Stimulated activated CD4-positive, alpha-beta T cell treated with anti-CD3 and anti-CD28 coated beads, Interleukin-15, amount 100 ng/mL, for 24 hours (primary cell): ENCODE measurements at places on chromosomes 11 and 22.

DNA sequence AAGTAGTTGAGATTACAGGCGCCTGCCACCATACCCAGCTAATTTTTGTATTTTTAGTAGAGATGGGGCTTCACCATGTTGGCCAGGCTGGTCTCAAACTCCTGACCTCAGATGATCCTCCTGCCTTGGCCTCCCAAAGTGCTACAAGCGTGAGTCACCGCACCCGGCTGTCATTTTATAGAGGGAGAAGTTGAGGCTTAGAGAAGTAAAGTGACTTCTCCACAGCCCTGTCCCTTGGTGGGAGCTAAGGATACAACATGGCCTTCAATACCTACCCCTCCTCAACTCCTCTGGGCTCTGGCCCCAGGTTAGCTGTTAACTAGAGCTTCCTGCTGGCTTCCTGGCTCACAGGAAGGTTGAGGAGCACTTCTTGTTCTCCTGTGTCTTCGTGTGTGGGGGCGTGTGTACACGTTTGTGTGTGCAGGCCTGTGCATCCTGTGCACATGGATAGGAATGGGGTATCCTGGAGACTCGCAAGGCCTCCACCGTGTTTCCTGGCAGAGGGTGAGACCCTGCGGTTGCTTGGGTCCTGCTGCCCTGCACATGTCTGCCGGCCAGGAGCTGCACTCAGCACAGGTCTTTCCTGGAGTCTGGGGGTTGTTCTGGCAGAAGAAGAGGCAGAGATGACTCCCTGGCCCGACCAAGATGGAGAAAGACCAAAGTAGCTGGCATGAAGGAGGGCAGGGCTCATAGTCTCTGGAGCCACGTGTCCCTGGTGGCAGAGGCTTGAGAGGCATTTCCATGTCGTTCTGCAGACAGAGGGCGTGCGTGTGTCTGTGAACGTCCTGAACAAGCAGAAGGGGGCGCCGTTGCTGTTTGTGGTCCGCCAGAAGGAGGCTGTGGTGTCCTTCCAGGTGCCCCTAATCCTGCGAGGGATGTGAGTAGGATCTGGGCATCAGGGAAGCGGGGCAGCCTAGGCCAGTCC lies 2.4 kb downstream of the SIDT2 start:
- peak; percentile 75 for DNase-seq

- peak; percentile 96 for DNase-seq
Observed at GRCh38 chr11:116772443-116773202, at the start of gene BUD13. TSS of gene BUD13 (minus strand) at chr11:116772987. CDS start at chr11:116772964, 23 bp downstream.

DNA sequence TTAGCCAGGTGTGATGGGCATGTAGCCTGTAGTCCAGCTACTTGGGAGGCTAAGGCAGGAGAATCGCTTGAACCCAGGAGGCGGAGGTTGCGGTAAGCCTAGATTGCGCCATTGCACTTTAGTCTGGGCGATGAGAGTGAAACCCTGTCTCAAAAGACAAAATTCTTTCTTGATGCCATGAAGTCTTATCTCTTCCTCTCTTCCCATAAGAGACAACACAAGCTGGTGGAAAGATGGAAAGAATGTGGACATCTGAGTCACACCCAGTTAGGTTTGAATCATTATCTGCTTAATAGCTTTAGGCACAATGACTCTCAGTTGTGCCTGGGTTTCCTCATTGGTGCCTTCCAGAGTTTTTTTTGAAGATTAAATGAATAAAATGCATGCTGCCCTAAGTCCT lies 35.3 kb downstream of the KREMEN1 start:
- DNase-seq = no peak

GRCh38 chr22:43431808-43432554 lies 20.2 kb downstream of the MPPED1 start:
- DNase-seq = no peak

DNA sequence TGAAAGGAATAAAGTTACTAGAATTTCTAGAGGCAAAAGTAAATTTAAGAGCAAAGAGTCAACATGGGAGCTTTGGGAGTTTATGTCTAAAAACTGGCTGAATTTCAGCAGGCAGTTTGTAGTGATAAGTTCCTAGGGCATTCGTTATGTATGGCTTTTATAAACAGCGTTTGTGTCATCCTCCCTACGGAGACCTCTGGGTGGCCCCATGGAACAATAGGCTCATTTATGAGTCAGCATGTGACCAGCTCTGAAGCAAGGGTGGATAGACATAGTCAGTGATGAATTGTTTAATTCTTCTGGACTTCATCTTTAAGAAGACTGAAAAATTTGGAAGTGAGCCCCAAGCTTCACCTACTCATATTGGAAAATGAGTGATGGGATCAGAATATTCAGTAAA lies 37.1 kb downstream of the SVIP start:
- no peak for DNase-seq

GRCh38 chr11:121295246-121296029 lies 2.9 kb downstream of the SC5D start:
- no peak for DNase-seq

- no peak for DNase-seq
Observed at GRCh38 chr11:57640068-57640800, 9.5 kb downstream of the YPEL4 start.

DNA sequence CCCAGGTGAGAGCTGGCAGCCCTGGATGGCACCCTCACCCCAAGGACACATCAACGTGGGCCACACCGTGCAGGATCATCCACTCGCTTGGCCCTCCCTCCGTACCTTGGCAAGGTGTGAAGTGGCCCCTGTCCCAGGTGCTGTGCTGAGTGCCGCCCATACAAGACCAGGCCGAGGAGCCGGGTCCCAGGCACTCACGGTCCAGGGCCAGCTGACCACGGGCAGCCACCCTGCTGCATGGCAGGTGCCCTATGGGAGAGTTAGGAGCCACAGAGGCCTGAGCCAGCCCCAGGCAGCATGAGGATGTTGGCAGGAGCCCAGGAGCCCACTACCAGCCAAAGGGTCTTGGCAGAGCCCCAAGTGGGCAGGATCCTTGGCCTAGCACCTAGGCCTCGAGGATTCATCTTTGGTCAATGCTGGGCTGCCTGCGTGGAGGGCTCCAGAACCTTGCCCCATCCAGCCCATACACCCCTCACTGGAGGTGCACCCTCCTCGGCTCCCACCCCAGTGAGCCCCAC lies 19.6 kb downstream of the RTN4R start:
- no peak for DNase-seq

- no peak for DNase-seq
Observed at GRCh38 chr11:130483124-130483523, 34.7 kb downstream of the ADAMTS15 start.

- DNase-seq = no peak
Observed at GRCh38 chr22:48498526-48499331, 1328.9 kb downstream of the BRD1 start.

DNA sequence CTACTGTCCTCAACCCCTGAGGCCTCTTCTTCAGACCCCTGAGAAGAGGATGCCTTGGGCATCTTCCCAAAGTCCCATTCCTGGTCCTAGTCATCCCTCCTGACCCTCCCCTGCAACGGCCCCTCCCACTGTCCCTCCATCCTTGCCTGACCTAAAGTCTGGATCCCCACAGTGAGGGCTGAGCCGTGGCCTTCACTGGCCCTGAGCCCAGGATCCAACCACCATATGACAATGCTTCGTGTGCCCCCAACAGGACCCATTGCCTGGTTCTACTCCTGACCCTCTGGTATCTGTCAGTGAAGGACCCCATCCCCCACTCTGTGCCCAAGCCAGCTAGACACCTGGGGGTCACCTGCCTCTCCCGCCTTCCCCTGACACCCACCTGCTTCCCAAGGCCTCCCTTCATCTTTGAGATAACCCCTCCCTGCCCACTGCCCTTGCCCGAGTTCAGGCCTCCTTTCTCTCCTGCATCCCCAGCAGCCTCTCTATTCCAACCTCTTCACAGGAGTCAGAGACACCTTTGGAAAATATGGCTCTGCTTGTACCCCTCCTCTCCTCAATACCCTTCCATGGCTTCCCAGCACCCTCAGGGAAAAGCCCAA lies 48.0 kb downstream of the LRRC32 start:
- DNase-seq = no peak

GRCh38 chr11:23232652-23233051 lies 372.4 kb upstream of the CCDC179 start:
- DNase-seq = no peak

DNA sequence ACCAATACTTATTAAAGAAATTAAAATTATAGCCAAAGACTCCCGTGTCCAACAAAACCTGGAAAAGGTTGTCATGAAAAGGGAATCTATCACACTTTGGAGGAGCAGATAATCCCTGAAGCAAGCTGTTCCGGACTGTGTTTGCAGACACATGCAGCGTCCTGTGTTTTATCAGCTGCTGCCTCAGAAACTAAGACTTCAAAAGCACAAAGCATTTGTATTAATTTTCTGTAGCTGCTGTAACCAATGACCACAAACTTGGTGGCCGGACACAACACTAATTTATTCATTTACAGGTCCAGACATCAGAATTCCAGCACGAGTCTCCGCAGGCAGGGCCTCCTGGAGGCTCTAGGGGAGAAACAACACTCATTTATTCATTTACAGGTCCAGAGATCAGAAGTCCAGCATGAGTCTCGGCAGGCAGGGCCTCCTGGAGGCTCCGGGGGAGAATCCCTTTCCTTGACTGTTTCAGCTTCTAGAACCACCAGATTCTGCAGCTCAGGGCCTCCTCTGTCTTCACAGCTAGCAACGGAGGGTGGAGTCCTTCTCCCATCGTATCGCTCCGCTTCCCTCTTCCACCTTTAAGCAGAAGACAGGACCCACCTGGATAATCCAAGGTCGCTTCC lies 465.3 kb downstream of the BRD1 start:
- no peak for DNase-seq

DNA sequence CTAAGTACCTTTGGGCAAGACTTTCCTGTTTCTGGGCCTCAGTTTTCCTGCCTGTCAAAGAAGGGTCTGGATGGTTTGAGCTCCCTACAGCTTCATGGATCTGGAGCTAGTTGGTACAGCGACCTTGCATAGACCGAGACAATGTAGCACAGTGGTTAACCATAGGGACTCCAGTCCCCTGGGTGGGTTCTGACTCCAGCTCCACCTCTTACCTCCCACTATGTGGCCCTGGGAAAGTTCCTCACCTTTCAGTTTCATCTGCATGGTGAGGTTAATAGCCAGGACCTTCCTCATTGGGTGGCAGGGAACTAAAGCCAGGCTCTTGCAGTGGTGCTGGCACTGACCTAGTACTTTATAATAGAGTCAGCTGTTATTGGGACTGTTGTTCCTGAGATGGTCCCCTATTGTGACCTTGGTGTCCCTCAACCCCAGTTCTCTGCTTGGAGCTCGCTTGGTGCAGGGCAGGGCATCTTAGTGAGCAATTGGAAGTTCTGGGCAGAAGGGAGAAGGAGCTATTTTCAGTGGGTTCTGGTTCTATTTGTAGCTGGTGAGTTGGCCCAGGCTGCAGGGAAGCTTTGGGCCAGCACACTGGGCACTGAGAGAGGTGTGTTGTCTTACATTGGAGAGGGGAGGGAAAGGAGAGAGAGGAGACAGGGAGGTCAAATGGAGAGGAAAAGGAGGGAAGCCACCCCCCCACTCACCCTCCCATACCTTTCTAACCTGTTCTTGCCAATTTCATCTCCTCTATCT lies 10.7 kb upstream of the MTMR3 start:
- no peak for DNase-seq

- no peak for DNase-seq
Observed at GRCh38 chr22:22387386-22387736, 121.2 kb downstream of the ZNF280B start.

DNA sequence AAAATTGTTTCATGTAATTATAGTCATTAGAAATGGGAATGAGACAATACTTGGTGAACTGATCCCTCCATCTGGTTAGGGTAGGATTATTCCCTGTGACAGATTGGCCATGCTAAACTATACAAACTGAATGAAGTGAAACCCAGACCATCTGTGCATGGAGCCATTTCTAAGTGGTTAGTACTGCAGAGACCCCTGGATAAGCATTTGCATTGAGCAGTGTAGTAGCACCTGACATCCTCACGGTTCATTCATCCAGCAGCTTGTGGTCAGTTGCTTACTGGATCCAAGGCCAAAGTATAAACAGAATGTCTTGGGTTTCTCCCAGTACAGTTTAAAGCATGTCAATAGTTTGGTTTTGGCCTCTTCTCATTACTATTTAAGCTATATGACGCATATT lies 93.8 kb upstream of the ARHGAP42 start:
- no peak for DNase-seq

- DNase-seq = peak; percentile 8
Observed at GRCh38 chr11:70324376-70325115, 54.1 kb downstream of the PPFIA1 start.

GRCh38 chr22:49119551-49119952 lies 708.1 kb downstream of the BRD1 start:
- DNase-seq = no peak

DNA sequence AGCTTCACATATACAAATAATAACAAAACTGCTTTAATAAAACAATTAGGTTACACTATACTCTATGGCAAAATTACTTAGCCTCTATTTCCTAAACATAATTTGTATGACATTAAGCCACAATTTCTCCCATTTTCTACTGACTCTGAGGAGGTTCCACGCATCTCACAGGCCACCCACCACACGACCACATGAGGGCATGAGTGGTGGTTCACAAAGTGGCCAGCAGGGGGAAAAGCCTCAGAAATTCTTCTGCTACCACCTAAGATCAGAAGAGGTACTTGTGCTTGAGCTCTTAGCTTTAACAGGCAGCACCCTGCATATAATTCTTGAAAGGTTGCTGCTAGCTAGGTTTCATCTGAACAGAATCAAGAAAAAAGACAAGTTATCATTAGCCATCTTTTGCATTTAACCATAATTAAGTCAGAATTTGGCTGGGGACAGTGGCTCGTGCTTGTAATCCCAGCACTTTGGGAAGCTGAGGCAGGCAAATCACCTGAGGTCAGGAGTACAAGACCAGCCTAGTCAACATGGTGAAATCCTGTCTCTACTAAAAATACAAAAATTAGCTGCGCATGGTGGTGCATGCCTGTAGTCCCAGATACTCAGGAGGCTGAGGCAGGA lies 7.7 kb downstream of the LPXN start:
- peak; percentile 79 for DNase-seq

DNA sequence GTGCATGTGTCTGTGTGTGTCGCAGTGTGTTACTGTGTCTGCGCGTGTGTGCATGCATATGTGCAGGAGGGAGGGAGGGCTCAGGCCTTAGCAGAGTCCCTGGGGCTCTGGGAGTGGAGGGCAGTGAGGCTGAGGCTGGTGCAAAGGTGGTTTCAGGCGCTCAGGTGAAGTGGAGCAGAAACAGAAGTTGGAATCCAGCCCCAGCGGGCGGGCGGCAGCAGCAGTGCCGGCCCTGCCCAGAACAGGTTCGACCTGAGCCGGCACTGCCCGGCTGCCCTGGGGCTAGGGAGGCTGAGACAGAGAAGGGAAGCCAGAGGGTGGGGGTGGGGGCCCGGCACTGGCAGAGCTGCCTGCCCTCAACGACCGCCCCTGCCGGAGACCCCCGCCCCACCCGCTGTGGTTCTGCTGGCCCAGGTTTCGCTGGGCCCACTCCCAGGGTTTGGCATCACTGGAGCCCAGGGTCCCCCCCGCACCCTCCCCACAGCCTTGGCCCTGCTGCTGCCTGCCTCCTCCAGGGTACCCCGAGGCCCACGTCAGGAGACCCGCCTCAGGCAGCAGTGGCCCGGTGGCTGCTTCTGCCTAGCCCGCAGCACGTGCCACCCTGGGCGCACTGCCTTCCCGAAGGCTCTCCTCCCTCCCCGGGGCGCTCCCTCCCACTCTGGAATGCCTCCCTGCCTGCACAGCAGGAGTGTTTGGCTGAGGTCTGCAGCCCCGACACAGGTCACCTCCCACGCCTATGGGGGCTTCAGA lies 13.3 kb downstream of the ASCL2 start:
- no peak for DNase-seq
